ENCODE measurements at places on chromosomes 5 and 9.

DNA sequence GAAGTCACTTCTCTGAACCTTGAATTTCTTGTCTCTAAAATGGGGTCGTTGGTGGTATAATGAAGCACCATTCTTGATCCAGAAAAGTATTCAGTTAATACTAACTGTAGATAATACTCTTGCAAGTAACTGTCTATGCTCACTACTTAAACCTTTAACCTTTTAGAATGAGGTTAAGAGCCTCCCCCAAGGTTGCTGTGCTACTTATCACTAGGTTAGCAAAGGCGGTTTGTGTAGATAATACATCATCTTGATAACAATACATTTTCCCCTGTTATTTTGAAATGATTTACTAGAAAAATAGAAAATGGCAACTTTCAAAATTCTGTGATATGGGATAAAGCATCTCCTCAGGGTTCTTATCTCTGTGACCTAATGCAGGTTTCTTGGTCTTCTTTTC is 12.6 kb downstream of the MAP3K1 start:
- DNase-seq: no peak

- DNase-seq: no peak
Observed at GRCh38 chr5:61357745-61358144, 25.7 kb downstream of the ZSWIM6 start.

DNA sequence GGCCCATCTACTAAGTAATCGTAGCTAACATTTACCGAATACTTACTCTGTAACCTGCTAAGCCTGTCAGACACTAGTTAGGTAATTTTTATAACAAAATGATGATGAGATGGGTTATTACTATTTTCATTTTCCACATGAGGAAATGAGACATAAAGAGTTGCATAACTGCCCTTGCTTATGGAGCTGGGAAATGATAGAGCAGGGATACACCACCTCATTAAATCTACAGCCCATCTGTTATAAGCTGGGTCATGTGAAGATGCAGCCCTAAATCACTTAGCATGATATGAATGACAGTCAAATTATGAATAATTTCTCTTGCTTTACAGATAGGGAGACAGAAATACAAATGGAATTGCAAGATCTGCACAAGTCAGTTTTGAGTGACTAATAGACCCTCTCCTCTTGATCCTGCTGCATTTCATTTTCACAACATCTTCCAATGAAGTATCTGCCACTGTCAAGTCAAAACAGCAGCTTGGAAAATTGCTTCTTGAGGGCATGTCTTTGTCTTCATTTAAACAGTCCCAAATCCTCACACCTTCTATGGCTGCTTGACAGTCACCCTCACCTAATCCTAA is 364.7 kb downstream of the PRELID2 start:
- DNase-seq: no peak

DNA sequence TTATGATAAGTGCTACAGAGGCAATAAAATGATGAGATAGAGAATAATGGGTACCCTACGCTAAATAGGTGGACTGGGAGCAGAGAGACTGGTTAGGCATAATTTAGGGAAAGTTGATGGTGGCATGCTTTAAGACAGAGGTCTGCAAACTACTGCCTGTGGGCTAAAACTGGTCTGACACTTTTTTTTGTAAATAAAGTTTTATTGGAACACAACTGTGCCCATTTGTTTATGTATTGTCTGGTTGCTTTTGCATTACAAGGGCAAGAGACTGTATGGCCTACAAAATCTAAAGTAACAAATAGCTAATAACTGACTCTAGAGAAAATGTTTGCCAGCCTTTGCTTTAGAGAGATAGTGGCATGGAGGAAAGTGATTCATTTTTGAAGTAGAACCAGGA is 2.5 kb downstream of the ERCC6L2 start:
- no peak for DNase-seq

- DNase-seq: peak; percentile 54
Observed at GRCh38 chr9:34493972-34494535, 28.7 kb downstream of the ENHO start.

DNA sequence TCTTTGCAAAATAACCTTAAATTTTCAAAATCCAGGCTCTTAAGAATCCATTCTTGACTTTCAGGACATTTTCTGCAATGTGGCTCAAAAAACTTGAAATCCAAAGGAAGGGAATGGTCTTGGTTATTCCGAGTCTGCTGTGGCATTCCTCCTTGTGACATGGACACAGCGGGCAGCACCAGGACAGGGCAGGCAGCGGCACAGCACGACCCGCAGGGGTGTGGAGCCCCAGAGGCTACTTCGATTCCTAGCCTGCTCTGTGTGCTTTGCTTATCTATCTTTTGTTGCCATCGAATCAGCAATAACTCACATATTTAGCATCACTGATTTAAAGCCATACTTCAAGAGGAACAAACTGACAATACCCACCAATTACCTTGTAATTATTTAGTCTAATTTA is 420.2 kb upstream of the IRX1 start:
- no peak for DNase-seq

DNA sequence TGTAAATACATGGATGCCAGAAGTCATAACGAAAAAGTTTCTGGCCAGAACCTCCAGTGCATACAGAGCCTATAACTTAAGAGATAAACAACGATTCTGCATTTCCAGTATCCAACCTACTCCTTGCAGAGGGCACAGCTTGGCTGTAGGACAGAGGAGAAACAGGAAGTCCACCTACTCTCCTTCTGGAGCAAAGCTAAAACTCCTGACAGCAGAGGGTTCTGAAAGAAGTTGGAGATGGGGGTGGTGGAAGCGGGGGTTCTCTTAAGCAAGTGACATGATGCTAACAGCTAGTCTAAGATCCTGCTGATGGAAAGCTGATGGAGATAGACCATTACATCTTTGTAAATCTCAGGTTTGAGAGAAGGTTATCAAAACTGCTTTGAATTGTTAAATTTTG is 35.5 kb upstream of the CTNNAL1 start:
- DNase-seq: no peak

DNA sequence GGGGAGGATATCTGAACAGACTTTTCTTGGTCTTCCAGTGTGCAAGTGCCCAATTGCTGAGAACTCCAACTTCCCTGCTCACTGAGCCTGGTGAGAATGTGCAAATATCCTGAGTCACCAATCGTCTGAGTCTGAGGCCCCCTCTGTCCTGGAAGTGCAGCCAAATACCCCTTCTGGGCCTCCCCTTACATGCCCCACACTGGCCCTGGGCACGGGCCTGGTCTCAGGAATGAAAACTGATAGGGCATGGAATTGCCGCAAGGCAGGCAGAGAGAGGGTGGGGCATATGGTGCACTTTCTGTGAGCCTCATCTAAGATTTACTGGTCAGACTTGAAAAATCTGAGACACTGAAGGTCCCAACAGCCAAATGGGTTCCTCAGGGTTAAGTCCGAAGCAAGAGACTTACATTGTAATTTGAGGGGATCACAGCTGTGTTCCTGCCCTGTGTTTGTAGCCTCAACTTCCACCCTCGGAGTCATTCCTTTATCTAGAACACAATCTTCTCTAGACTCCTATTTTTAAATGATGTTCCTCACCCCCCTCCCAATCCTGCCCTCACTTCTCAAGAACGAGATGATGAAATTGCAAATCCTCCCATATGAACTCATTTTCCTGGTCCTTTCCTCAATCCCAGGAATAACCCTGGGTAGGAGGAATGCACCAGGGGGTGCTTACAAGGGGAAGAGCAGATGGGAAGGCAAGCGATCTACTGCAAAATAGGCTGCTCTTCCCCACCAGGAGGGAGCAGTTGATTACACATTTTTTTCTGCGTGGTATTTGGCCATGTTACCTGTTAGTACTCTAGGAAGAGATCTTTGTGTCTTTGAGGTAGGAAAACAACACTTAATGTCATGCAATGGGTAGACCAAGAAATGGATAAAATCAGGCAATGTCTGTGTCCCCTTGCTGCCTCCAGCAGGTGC is 34.6 kb upstream of the ARHGAP26 start:
- DNase-seq: peak; percentile 42

DNA sequence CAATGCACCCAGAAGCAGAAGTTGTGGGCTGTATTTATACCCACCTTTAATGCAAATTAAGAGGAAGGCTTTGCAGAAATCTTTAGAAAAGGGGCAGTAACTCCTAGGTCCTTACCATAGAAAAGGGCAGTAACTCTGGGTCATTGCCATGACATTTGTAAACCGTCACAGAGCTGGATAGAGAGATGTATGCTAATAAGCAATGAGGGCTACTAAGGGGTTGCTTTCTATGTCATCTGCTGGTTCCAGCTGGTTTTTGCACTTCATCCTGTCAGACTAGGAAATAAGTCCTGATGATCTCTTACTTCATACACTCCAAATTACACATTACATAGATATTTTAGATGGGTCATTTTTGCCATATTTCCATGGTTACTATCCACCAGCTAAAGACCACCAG is 299.1 kb upstream of the TYRP1 start:
- no peak for DNase-seq

DNA sequence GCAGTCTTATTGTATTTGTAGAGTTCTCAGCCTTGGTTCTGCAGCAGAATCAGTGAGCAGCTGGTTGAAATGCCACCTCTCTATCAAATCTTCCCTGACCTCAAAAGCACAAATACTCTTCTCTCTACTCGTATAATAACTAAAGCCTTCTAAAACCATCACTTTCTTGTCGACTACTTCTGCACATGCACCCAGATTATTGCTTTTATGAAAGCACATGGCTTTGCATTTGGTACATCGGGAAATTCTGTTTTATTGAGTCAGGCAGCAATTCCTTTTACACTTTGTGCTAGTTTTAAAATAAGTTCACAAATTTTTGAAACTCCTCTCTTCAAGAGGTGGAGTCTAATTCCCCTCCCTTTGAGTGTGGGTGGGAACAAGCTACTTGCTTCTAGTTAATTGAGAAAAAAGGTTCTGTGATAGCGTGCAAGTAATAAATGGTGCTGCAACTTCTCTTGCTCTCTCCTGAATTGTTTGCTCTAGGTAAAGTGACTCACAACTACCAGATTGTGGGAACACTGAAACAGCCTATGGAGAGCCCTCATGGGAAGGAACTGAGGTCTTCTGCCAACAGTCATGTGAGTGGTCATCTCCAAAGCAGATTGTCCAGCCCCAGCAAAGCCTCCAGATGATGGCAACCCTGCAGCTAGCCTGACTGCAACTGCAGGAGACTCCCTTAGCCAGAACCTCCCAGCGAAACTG is 66.0 kb upstream of the TAF1L start:
- DNase-seq: no peak

GRCh38 chr9:573691-574410 is 267.6 kb upstream of the DMRT1 start:
- no peak for DNase-seq

Measured in fibroblast of skin of scalp (primary cell).